ENCODE measurements at places on chromosomes 6 and 20.

- DNase-seq, result no peak
These were observed 83.7 kb downstream of the FYN start for GRCh38 chr6:111789598-111789997.

DNA sequence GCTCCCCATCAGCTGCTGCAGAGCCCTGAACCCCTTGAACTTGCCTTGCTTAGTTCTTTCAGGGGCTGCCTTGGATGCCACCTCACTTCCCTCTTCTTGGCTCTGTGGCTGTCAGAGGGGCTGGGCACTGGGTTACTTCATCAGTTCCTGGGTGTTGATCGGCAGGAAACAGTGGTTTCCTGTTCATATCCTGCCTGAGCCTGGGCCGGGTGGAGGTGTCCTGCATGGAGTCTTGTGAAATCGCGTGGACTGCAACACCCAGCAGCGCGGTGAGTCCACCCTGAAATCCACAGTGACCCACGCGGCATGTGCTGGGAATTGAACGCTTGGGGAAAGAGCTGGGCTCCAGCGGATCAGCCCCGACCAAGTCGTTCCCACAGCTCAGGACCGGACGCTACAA, 97.5 kb downstream of the CDH26 start:
- peak; percentile 40 for DNase-seq

- no peak for DNase-seq
These were observed 491.2 kb downstream of the PREX1 start for GRCh38 chr20:48336597-48336996.

- DNase-seq, result no peak
These were observed 39.6 kb downstream of the ANKS1A start for GRCh38 chr6:34928695-34929094.

GRCh38 chr20:48558906-48559305, 268.9 kb downstream of the PREX1 start:
- DNase-seq, result no peak

DNA sequence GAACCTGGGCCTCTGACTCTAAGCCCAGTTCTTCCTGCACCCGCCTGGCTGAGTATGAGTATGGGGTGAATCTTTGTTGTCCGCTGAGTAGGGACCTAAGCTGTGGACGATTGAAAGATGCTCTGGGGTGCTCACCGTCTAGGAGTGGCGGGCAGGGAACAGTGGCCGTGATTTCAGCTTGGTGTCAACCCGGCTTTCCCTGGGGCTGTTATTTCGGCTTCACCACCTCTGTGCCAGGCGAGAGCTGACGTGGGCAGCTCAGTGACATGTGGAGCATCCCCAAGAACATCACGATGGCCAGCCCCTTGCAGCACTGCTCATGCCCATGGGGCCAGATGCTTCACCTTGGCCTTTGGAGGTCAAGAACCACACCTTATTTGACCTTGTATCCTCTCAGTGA, 102.6 kb downstream of the TOX2 start:
- DNase-seq, result no peak

DNA sequence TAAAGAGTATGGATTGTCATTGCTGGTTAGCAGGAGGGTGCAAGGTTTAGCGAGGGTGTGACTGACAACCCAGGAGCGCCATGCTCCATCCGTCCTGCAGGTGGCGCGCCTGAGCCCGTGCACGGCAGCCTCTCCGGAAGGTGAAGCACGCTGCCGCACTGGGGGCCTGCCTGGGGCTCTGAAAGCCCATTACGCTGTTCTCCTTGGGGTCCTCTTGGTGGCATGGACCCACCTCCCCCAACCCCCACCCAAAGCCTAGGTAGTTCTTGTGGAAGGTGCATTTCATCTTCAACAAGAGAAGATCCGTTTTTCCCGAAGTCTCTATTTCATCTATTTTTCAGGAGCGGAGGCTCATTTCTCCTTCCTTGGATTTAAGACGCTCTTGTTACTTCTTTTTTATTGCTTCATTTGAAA, 197.4 kb upstream of the KCNG1 start:
- peak; percentile 50 for DNase-seq

DNA sequence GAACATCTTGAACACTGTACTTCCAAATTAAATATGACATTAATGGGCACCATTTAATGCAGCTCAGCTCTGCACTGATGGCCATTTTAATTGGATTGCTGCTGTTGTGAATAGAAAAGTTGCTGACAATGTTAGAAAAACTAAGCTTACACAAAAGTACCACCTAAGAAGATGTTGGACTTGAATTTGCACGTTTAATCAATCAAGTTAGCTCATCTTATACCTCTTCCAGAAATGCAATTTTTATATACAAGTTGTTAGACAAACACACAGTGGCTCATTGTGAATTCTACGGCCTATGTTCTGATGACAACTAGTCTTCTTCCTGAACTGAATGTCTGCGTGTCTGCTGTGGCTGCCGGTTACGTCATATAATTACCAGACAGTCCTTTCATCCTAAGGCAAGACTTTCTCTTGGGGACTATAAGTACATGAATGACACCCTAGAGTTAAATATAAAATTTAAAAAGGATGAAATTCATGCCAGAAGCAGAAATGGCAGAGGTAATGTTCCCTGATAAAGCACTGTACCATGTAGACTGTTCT, 330.2 kb downstream of the EPM2A start:
- DNase-seq, result no peak

- DNase-seq, result no peak
These were observed 60.5 kb upstream of the SAMD5 start for GRCh38 chr6:147447835-147448611.

DNA sequence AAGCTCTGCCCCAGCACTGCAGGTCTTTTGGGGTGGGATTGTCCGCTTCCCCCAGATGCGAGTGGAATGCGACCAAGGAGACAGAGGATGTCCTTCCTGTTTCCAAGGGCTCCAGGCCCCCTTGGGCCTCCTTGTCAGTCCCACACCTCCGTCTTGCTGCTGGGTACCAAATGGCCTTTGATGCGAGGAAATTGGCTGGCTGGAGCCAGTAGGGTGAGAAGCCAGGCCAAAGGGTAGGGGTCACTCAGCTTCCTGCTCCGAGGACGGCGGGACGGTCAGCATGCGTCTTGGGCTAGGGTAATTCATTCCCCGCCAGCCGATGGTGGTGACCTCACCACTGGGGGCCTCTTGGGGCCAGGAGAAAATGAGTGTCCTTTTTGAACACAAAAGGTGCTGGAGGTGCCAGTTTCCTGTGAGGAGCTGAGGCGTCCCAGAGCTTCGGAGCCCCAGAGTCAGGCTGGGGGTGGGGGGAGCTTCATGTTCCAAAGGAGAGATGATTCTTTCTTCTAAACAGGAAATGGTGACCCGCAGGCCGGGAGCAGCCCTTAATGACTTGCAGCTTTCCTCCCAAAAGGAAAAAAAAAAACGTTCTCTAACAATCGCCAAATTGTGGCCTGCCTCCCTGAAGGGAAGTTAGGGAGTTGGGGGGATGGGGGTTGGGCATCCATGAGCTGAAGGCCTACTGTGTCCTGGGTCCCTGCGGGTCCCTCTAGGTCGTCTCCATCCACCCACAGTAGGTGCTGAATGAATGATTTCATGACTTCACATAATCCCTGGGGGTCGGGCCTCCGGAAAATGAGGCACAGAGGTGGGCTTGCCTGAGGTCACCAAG, 6.7 kb downstream of the SNAI1 start:
- no peak for DNase-seq

DNA sequence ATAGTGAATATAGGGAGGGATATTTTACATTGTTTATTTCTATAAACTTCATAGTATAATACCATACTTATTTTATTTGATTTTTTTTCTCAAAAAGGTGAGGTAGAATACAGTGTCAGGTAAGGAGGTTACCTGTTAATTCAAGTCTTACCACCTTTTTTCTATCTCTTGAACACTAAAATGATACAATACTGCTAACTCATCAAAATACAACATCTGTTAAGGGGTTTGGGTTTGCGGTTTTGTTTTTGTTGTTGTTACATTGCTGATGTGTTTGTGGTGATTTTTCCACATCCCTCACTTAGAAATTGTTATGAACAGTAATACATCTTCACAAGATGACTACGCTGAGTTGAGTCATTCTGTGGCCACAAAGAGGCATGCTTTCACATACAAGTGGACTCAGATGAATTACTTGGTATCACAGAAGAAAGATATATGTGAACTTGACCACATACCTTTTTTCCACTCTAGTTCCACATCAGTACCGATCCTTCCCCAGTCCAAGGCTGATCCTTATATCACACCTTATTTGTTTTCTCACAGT, 139.4 kb upstream of the ID4 start:
- no peak for DNase-seq

GRCh38 chr6:34246249-34246562, 2.6 kb downstream of the SMIM29 start:
- no peak for DNase-seq

- DNase-seq, result no peak
These were observed 2.1 kb downstream of the PANK2 start for GRCh38 chr20:3890999-3891929.

DNA sequence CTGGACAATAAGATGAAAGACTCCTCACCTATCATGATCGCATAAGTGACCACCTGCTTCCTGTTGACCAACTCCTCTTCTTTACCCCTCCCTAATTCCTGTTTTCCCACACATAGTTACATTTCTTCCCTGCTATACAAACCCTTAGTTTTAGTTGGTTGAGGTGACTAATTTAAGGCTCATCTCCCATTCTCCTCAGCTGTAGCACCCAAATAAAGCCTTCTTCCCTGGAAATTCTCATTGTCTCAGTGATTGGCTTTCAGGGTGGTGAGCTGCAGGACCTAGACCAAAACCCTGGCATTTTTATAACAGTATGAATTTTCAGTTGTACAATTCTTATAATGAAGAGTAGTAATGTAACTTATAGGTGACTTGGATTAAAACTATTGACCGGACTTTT, 2.1 kb downstream of the FKBP1C start:
- DNase-seq, result no peak

- DNase-seq, result peak; percentile 42
These were observed 75.2 kb upstream of the GLP1R start for GRCh38 chr6:38973178-38974057.

DNA sequence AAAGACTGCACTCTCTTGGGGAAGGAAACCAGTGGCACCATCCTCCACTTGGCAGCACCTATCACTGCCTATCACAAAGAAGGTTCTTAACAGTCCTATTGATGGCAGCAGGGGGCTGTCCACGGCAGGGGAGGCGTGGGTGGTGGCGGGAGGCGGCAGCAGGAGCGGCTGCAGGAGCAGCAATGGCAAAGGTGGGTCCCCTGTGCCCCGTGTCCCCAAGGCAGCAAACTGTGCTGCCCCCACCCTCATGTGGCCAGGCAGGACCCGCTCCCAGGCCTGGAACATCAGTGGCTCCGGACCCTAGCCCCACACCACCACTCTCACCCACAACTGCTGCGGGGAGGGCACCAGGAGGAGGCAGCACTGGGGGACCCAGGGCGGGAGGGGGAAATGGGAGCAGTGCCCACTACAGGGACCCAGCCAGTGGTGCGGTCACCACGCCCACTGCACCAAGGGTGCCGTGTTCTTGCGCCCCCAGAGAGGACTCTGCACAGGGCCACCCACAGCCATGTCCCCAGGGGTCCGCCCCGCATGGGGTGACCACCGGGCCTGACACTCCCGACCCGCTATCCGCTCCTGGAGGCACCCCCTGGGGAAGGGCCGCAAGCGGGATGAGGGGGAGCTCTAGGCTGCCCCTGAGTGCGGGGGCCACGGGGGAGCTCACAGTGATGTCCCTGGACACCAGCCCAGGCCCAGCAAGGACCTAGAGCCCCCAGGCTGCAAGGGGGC, 54.6 kb downstream of the GMDS start:
- DNase-seq, result no peak

- no peak for DNase-seq
These were observed 9.0 kb downstream of the CST9 start for GRCh38 chr20:23596579-23597250.

DNA sequence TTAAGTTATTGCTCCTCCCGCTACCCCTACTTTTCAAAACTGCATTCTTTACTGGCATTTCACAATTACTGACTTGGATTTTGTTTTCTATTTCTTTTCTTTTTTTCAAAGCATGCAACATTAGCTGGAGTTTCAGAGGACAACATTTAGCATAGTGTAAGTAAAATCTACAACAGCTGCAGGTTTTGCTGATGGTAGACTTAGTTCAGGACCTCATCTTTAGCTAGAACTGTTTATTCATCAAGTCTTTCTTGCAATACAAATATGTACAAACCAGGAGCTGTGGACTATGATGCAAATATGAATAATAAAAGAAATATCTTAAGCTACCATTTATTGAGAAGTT, 728 bp upstream of the CEP162 start:
- DNase-seq, result no peak

- DNase-seq, result no peak
These were observed 10.2 kb downstream of the POU3F2 start for GRCh38 chr6:98844244-98845210.

DNA sequence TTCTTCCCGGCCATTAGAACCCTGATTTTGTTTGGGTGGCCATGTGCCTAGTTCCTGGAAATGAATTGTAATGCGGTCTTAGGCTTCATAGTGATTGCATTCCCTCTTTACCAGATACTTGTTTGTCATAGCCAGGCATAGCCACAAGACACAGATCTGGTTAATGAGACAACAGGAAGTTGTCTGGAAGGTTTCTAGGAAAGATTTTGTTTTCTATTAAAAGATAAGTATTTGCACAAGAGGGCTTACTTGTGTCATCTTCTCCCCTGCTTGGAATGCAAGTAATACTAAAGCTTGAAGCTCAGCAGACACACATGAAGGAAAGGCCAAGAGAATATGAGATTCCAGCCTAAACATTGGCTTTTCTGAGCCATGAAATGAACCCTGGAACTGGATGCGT, 12.9 kb downstream of the FARS2 start:
- no peak for DNase-seq

- no peak for DNase-seq
These were observed 30.2 kb upstream of the NHSL1 start for GRCh38 chr6:138529478-138529877.

- no peak for DNase-seq
These were observed 120.7 kb upstream of the KCNG1 start for GRCh38 chr20:51143652-51144051.

All from T-helper 2 cell treated with Interferon-gamma antibody and Interleukin-4, amounts not matched to agents 5 μg/mL and 100 μg/mL, for 36 hours (primary cell).